ENCODE measurements at places on chromosomes 3 and 15.

- no peak for DNase-seq
These were observed 1.2 kb downstream of the FAM98B start for GRCh38 chr15:38455092-38455491.

DNA sequence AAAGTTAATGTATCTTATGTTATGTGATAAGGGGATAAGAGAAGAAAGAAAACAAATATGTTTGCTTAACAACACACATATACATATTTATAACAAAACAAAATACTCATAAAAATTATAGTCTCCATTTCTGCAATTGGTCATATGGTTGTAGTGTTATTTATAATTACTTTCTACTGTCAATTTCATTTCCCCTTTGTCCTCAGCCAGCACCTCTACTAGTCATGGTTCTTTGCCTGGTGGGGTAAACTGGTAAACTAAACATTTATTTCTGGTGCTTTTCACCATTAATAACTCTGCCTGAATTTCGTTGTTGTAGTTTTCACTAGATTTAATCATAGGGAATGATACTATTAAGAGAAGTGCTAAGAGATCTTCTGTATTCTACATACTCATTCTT is 88.0 kb upstream of the ALCAM start:
- no peak for DNase-seq

- DNase-seq, result no peak
These were observed 62.0 kb downstream of the ZNF148 start for GRCh38 chr3:125313060-125313635.

DNA sequence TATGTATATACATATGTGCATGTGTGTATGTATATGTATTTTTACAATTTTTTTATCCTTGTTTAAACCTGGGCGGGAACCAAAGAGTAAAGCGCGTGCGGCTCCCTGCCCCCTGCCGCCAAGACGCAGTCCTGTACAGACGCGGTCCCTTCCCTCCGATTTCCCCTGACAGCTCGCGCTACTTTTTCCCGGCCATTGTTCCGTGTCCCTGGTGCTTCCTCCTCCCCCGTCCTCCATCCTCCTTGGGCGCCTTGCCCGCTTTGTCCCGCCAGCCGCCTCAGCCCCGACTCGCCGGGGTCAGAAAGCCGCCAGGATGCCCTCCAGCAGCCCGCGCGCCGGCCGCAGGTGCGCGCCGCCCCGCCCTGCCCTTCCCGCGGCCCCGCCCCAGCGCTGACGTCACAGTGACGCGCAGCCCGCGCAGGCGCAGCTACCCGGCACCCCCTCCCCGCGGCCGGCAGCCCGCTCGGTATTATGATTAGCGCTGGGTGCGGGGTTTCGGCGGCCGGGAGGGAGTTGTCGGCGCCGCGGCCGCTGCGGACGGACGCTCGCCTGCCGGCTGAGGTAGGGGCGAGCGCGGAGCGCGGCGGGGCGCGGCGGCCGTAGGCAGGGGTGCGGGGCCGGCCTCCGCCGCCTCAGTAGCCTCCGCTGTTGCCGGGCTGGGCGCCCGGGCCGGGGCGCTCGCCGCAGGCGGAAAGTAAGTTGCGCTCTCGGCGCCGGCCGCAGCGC is at the start of gene SNRK:
Gene SNRK, plus strand, starts transcription at position 426 of the 726 bp plus-strand sequence. CDS start 16,664 bp downstream, outside the sequence.
- DNase-seq, result peak; percentile 93

DNA sequence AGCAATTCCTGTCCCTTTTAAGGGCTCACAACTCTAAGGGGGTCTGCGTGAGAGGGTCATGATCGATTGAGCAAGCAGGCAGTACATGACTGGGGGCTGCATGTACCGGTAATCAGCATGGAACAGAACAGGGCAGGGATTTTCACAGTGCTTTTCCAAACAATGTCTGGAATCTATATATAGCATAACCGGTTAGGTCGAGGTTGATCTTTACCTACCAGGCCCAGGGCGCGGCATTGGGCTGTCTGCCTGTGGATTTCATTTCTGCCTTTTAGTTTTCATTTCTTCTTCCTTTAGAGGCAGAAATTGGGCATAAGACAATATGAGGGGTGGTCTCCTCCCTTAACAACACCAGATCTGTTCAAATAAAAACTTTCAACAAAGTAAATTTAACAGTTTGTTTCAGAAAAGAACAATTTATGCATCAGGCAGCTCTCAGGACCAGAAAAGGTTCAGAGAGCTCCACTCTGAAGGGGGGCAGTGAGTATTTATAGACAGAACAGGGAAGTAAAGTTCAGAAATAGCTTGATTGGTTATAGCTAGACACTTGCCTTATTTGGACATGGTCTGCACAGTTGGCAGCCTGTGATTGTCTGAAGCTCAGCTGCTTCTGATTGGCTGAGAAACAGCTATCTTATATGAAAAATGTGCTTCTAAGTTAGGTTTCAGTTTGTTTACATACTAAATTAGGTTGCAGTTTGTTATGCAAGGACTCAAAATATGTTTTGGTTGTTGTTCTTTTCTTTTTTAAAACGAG is 17.2 kb upstream of the B4GALT4 start:
- DNase-seq, result no peak

- no peak for DNase-seq
These were observed 50.6 kb upstream of the SLC6A1 start for GRCh38 chr3:10941972-10942371.

DNA sequence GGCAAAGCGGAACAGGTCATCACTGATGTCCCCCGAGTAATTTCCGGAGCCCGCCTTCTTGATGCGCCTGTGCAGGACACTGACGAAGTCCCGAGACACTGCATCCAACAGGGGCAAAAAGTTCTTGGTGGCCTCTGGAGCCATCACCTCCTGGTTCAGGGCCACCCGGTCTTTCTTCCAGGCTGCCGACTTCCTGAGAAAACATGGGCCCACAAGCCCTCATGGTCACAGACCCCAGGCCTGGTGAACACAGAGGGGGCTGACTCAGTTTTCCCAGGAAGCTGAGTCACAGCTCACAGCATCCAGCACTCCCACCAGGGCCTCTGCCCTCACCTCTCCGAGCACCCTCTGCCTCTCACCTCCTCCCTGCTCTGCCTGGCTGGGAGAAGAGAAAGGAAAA is 22.4 kb downstream of the CYP11A1 start:
- no peak for DNase-seq

DNA sequence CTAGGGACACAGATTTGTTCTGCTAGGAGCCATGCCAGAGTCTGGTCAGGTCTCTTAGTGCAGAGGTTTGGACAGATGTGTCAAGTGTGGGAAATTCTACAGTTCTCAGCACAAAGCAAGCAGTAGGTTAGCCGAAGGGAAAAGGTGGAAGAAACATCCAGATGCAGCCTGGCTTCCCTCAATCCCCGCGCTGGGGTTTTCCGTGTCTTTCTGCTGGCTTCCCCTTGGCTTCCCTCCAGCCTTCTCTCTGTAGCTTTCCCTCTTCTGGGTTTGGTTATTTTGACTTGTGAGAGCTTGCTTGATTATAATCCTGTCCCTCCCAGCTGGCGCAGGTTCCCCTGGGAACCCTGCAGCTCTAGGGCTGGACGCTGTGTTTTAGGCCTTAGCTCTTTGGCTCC is 4.1 kb downstream of the TF start:
- no peak for DNase-seq

Data from activated T-cell treated with anti-CD3 and anti-CD28 coated beads for 4 hours (primary cell).